Muscle of back (tissue), 13 donors: ENCODE measurements at places on chromosomes 2 and 18.

DNA sequence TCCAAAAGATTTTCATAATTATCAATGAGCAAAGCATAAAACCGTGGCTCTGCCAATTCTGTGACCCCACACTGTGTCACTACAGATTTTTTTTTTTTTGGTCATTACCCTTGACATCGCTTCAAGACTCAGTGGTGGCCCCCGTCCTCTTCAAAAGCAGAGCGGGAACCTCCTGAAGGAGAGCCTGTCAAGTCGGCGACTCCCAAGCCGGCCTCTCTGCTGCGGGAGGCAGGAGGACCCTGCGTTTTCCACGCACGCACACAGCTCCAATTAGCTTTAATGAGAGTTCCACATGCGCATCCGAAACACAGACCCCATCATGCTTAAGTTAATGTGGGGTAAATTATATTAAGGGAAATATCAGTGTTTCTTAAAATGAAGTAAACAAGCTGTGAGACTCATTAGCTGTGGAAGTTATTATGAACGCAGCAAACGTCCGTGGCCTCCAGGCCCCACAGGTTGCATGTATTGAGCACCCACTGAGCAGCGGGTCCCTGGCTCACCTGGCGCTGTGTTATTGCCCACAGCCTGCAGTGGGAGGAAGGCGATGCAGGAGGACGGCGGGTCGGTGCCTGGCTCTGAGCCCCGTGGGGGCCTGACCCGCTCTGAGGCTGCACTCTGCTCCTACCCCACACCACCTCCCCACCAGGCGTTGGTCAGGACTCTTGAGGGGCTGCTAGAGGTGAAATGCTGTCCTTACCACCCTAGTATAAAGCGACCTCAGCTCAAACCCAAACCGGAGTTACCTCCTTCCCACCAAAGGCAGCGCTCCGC is 181.0 kb upstream of the SALL3 start:
- no peak for DNase-seq

DNA sequence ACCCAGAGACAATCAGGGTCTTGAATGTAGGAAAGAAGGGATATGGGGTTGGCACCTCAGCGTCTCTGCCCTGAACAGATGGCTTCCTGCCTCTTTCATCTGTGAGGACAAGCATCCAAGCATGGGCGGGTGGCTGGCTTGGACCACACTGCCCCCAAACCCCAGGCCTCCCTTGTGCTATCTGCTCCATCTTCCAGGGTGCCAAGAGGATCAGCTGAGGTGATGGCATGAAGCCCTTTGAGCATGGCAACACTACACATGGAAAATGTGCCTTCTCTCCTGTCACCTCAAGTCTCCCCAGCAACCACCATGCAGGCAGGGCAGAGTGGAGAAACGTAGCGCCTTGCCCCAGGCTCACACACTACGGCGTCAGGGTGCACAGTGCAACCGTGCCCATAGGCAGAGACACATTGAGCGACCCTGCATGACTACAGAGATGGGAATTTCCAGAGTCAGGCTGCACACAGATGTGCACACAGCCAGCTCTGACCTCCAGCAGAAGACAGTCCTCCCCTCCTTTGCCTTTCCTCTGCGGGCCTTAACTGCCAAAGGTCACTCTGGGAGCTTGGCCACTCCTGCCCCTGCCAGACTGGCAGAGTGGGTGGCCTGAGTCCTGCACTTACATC is 1.5 kb downstream of the KCNIP3 start:
- DNase-seq = no peak

- no peak for DNase-seq
Measured at GRCh38 chr2:67839242-67839641, 223.6 kb downstream of the C1D start.

- no peak for DNase-seq
Measured at GRCh38 chr2:239313776-239314175, 87.0 kb downstream of the HDAC4 start.

GRCh38 chr2:190882856-190883582 is 2.4 kb downstream of the GLS start:
- DNase-seq = peak; percentile 32

GRCh38 chr2:39854771-39855170 is 75.7 kb upstream of the THUMPD2 start:
- DNase-seq = no peak

DNA sequence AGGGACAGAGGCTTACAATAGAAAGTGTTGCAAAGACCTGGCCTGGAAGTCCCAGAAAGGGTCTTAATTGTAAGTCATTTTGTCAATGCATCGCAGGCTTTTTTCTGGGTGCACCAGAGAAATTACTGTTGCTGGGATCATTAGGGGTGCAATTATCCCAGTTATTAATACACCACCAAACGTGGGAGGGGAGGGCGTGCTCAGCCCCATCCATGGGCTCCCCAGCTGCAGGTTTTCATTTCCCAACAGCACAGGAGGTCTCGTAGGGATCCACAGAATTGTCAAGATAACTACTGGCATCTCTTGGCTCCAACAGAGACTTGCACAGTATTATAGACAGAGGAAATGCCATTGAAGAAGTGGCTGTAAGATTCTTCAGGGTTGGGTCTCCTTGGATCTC is 69.6 kb upstream of the FZD7 start:
- DNase-seq = no peak

DNA sequence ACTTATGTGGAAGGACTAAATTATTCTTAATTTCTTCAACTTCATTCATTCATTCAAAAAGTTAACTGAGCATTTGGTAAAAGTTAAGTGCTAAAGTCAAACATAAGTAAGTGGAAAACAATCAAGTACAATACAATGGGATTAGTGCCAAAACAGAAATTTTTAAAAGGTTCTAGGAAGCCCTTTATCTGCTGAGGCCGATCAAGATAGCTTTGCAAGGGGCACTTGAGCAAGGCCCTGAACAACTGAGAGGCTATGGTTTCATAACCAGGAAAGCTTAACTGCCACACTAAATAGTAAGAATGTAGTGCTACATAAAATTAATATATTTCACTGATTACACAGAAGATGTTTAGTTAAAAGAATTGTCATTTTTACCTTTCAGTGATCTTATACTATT is 76.5 kb downstream of the NOL10 start:
- no peak for DNase-seq

DNA sequence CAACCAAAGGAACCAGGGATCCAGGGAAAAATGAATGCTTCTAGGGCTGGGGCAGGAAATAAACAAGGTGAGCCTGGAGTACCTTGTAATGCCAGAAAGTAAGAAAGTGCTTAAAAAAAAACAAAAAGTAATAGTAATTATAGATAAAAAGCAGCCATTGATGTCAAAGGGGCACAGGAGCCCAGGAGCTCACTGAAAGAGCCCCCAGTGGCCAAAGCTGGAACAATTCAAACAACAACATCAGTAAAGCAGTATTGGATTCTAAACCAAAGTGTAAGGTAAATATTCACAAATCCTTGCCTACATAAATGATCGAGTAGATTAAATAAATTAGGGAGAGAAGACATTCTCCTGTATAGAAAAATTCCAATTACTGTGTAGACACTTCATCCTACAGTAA is 114.3 kb upstream of the ARL4C start:
- no peak for DNase-seq

GRCh38 chr2:200161458-200161857 is 145.0 kb upstream of the SPATS2L start:
- no peak for DNase-seq

GRCh38 chr2:201411421-201411820 is 39.8 kb downstream of the TRAK2 start:
- DNase-seq = no peak

DNA sequence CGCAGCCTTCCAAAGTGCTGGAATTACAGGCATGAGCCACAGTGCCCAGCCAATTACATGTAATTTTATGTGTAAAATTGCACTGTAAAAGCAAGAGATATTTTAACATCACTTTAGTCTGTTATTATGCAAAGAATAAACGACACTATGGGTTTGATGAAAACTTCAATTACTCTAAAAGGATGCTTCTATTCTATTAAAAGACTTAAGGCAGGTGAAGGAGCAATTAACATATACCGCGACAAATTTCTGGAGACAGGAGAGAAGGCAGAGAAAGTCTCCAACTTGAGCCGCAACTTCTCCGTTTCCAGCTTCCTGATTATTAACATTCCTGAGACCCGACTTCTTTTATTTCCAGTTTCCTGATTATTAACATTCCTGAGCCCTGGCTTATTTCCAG is 53.7 kb downstream of the FAM210A start:
- no peak for DNase-seq

GRCh38 chr2:197538412-197538811 is 22.5 kb downstream of the MOB4 start:
- no peak for DNase-seq

DNA sequence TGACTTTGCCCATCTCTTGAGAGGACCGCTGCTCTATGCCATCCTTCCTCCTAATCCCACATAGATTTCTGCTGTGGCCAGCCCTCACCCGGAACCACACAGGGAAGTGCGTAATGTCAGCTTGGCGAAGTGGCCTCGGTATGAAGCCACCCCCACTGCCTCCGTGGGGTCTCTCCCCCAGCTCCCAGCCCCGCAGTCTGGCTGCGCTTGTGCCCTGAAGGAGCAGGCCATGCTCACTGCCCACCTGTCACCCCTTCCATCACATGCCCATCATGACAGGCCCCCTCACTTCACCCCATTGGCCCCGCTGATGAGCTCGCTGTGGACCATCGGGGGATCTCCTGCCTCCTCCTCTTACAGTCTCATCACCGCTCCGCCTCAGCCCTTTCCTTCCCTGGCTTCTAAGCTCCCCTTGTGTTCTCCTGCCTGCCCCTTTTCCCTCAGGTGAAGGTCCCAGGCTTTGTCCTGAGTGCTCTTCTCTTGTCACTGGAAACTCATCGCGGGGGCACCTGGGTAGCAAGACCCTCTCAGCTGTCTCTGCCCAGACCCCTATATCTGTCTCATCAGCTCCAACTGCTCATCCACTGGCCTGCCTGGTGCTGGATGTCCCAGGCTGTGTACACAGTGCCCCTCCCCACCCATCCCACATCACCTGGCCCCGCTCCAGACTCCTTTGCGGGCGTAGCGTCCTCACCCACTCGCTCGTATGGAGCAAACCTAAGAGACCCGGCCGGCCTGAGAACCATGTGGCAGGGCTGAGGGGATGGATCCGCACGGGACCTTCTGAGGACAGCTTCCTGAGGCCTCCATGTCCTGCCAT is 81.7 kb downstream of the GLI2 start:
- no peak for DNase-seq

- DNase-seq = no peak
Measured at GRCh38 chr18:31206787-31207381, 44.2 kb upstream of the DSC1 start.
